HFF-Myc (cell line): ENCODE measurements at places on chromosomes 1 and 21.

DNA sequence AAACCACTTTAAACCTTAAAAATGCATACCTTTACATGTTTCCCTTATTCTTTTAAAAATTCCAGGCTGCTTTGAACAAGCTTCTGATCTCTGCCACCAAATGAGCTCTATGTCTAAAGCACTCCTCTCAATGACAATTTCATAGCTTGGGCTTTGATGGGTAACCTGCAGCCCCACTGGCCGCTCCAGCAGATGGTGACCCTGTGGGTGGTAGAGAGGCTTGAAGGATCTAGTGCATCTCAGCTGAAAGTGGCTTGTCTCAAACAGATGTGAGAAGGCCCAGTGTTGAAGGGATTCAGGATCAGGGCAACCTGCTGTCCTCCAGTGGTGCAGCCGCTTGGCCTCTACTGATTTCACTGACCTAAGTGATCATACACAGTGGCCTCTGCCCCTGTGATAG is 84.7 kb upstream of the IRF2BP2 start:
- no peak for DNase-seq

DNA sequence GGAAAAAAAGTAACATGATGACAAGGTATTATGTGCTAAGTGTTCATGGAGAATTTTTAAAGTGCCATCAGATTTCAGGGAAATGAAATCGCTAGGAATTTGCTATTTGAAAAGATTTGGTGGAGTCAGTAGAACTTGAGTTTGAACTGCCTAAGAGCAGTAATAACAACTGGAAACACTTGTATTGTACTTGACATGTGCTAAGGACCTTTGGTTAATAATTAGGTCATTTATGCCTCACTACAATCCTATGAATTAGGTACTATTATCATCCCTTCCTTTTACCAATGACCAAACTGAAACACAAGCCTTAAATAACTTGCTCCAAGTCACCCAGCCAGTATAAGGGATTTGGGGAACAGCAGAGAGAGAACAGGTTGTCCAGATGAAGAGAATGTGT is 133.4 kb downstream of the NTNG1 start:
- no peak for DNase-seq

GRCh38 chr1:235932090-235932510 is 65.4 kb upstream of the LYST start:
- no peak for DNase-seq

DNA sequence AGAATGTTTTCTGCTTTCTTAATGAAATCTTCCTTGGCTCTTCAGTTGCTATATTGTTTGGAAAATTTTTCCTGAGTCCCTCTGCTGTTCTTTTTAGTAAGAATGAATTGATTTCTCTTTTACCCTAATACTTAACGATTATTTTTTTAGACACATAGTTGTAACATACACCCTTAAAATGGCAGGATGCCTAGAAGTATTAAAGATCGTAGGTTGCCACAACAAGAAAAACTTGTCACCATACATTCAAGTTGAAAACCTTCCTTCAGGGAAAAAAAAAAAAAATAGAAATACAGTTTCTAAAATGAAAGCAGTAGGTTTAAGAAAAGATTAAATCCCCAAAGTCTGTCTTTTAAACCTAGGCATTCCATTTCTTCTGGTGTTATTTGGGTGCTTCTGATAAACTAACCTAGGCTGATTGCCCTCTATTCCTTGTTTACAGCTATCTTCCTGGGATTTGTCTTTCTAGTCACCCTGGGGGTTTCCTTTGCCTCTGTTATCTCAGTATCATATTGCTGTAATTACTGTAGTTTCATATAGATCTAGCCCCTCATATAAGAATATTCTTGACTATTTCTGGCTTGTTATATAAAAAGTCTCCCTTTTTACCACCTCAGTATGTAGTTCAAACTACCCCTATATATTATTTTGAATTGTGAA is 16.8 kb downstream of the SUCO start:
- DNase-seq, result no peak

GRCh38 chr1:25568834-25569596 is 25.6 kb downstream of the LDLRAP1 start:
- DNase-seq, result no peak

- no peak for DNase-seq
These were observed 9.8 kb downstream of the C1orf35 start for GRCh38 chr1:228093050-228093906.

GRCh38 chr21:38121888-38122720 is 134.7 kb upstream of the KCNJ15 start:
- DNase-seq, result no peak

DNA sequence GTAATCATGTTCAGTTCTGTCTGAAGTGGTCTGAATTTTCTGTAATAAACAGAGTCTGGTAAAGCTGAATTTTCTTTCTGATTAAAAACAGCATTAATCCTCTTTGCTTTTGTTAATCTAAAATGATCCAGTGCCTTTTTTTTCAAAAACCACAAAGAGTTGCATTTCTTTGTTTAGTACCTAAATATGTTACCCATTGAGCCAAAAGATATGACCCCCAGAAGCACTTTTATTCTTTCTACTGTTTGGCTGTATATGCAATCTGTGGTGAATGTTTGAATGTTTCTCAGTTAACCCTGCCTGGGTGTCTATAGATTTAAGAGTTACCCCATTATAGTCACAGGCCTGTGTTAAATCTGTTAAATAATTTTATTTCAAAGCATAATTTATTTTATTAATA is 394.8 kb downstream of the PTPRC start:
- no peak for DNase-seq

- DNase-seq, result no peak
These were observed 140.3 kb upstream of the ATP1B1 start for GRCh38 chr1:168966217-168966616.

DNA sequence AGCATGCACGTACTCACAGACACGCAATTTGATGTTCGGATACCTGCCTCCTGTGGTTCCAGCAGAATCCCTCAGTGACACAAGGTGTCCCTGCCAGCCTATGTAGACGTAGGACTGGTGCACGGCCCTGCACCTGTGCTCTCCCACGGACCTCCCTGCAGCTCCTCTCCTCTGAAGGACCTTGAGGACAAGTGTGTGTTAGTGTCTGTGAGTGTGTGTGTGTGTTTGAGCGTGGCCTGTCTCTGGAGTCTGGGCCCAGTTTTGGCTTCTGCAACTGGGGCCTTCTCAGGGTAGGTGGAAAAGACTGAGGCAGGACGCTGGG is 22.5 kb upstream of the DMBX1 start:
- no peak for DNase-seq

DNA sequence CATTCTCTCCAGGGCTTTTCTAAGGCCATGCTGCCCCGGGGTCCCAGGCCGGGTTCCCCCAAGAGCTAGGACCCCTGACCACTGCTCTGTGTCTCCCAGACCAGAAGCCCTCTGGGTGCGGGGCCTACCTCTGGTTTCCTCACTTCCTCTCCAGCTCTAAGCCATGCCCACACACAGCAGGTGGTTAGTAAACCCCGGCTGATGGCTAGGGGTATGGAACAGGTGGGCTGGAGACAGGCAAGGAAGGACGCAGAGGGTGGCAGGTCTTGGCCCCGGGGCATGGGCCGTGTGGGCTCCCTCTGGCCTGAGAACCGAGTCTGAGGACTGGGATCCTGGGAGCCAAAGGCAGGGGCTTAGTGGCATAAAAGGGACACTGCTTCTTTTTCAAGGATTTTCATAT is 15.9 kb upstream of the PLCH2 start:
- no peak for DNase-seq

- DNase-seq, result no peak
These were observed 62.3 kb upstream of the COL24A1 start for GRCh38 chr1:86218859-86219258.

- no peak for DNase-seq
These were observed 224.4 kb downstream of the DSCAM start for GRCh38 chr21:40622531-40622930.

DNA sequence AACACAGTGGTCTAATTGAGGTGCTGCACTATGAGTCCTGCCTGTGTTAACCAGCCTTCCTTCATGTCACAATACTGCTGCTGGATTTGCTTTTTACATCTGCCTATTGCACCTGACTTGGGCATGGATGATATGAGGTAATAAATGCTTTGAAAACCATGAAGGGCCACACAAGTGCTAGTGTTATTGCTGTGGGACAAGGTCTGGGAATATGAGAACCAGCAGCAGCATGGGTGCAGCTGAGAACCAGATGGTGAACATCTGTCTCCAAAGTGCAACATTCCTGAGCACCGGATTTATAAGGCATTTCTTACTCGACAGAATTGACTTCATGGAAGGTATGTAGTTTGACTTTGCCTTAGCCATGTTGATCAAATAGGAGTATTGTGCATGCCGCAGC is 16.6 kb downstream of the TRIM45 start:
- peak; percentile 78 for DNase-seq

- DNase-seq, result no peak
These were observed 75.0 kb downstream of the CEP350 start for GRCh38 chr1:180029524-180030135.

GRCh38 chr1:160618763-160619274 is 28.0 kb downstream of the SLAMF1 start:
- no peak for DNase-seq

GRCh38 chr1:236394879-236395229 is 768 bp downstream of the EDARADD start:
- no peak for DNase-seq

- DNase-seq, result peak; percentile 68
These were observed 129.4 kb downstream of the PPIAL4G start for GRCh38 chr1:148353461-148354283.

- DNase-seq, result no peak
These were observed 6.2 kb downstream of the ADSS2 start for GRCh38 chr1:244445320-244446181.

DNA sequence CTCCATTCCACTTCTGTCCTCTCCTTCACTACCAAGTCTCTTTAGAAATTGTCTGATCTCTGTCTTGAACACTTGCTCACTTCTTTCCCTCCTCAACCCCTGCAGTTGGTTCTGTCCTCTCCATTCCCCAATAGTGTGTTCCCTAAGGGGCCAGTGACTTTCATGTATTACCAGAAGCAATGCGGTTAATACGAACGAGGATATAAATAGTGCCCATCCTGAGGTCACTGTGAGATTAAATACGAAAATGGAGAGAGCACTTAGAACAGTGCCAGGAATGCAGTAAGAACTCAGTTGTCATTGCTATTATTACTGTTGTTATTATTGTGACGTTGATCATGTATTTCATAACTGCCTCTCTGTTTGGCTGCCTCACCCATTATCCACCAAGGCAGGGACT is 53.0 kb upstream of the ARTN start:
- DNase-seq, result no peak

DNA sequence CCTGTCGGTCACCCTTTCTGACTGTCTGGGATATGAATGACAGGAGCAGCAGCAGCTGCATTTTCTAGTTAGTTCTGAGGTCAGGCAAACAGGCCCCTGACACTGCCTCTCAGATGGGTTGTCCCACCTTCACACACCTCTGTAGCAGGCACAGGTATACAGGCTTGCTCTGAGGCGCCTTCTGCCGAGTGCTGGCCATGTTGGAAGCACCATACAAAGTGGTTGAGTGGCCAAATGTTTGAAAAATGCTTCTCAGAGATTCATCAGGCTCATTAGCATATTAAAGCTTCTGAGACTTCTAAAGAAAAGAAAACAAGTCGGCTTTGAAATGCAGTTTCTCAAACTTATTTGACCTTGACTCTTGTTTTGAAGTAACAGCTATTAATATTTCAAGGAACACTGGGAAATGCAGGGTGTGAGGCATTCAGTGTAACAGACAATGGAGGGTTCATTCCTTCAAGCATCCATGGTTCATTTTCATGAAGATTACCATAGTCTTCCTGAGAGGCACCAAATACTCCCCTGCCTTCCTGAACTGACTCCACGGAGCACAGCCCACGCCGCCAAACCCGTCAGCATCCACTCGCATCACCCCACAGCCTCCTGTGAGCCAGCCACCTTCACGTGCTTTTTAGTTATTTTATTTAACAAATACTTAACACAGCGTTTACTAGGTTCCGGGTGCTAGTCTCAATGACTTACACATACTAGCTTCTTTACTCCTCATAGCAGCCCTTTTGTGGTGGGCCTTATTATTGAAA is 81.8 kb downstream of the KCNN3 start:
- DNase-seq, result no peak

DNA sequence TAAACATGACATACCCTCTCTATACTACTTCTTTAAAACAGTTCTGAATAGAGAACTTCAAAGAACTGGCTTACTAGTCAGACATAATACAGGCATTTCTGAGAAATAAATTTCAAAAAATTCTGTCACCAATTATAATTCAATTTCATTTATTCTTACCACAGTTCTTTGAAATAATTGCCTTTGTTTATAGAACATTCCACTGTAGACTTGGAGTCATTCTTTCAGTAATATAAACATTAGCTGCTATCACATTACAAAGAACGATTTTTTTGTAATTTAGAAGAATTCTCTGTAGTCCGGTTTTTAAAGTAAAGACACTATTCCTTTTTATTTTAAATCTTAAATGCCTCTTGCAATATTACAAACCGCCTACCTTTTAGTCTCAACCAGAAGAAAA is 146.4 kb upstream of the COL11A1 start:
- no peak for DNase-seq

GRCh38 chr1:178625695-178626094 is 99.3 kb upstream of the RALGPS2 start:
- DNase-seq, result no peak

DNA sequence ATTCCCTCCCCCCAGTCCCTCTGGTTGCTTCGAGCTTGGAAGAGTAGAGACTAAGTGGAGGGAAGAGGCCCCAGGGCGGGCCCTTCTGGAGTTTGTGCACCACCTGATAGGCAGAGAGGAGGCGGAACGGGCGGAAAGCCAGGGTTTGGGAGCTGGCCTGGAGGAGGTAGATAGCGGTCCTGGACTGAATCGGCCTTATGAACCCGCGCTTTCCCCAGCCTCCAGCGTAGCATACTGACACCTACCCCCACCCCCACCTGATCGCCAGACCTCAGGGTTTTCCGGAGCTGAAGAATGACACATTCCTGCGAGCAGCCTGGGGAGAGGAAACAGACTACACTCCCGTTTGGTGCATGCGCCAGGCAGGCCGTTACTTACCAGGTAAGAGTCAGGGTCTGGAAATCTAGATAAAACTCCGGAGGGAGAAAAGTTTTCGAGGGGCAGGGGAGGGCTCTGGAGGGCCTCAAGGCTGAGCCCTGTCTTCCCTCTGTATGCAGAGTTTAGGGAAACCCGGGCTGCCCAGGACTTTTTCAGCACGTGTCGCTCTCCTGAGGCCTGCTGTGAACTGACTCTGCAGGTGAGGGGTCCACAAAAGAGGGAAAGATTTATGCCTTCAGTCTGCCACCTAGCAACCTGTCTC is 705 bp downstream of the UROD start:
- peak; percentile 40 for DNase-seq

DNA sequence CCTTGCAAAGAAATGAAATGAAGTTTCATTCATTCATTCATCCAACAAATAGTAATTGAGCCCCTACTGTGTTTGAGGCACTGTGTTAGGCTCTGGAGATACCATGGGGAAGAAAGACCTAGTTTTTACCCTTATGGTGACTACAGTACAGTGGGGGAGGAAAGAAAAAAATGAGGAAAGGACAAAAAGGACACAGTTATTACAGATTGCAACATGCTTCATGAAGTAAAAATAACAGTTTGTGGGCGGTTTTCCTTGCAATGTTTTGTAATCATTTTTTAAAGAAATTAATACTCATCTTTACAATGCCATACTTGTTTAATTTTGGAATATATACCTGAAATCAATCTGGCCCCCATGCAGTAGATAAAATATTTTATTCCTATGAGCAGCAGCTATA is 120.3 kb downstream of the TM2D1 start:
- DNase-seq, result no peak
